ENCODE measurements at places on chromosomes 1 and 21.

GRCh38 chr1:203207751-203208150 is 21.2 kb upstream of the CHI3L1 start:
- DNase-seq: no peak

- no peak for DNase-seq
Observed at GRCh38 chr1:247360116-247360898, 28.6 kb upstream of the ZNF496 start.

DNA sequence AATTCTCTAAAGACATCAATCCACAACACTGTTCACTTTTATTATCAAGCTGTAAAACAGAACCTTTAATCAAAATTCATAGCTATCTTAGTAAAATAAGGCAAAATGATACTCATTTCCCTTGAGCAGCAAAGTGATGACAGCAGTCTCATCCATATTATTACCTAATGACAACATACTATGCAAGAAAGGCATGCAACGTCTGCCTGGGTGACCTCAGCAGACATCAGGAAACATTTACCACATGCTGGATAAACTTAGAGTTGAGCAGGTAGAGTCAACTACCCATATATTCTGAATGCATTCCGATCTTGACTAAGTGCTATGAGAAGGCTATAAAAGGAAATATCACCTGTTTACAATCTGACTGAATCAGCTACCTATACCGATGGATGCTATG is 145.1 kb downstream of the SIPA1L2 start:
- peak; percentile 45 for DNase-seq

DNA sequence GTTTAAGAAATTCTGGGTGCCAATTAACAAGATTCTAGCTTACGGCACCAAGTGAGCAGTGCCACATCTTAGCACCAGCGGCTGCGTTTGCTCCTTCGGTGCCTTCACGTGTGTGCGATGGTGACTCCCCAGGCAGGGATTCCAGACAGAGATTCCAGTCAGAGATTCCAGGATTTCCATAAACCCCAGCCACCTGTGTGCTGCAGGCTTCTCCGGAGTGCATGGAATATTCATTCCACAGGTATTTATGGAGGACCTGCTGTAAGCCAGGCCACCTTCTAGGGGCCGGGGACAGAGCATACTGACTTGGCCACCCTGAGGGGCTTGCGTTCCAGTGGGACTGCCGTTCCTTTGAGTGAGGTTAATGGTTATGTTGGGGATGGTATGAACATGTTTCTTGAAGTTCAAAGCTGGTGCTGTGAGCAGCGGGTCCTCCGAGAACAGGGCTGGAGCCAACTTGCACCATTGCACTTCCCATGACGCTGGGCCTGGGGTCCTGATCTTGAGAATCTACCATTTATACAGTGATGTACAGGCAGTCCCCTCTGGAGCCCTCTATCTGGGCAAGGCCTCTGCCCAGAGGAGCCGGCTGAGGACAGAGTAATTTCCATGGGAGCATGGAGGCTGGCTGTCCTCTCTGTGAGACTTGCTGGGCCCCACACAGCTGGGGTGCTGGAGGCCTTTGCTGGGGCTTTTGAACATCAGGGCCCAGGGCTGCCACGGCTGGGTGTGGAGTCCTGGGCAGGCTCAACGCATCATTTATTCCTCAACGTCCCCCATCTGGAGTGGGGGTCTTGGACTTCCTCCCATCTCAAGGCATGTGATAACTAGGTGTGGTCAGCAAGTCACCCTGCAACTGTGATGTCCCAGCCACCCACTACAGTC is 58.8 kb upstream of the AJAP1 start:
- DNase-seq: no peak
